ENCODE measurements at places on chromosomes 11 and 22.

GRCh38 chr11:102685754-102686153, 19.8 kb downstream of the MMP27 start:
- DNase-seq: no peak
- H3K27me3 ChIP-seq: no peaks in the 10 kb centered on the region
- H3K27ac ChIP-seq: no peak overlapping the region
- H3K4me1 ChIP-seq: no peaks in the 10 kb centered on the region

DNA sequence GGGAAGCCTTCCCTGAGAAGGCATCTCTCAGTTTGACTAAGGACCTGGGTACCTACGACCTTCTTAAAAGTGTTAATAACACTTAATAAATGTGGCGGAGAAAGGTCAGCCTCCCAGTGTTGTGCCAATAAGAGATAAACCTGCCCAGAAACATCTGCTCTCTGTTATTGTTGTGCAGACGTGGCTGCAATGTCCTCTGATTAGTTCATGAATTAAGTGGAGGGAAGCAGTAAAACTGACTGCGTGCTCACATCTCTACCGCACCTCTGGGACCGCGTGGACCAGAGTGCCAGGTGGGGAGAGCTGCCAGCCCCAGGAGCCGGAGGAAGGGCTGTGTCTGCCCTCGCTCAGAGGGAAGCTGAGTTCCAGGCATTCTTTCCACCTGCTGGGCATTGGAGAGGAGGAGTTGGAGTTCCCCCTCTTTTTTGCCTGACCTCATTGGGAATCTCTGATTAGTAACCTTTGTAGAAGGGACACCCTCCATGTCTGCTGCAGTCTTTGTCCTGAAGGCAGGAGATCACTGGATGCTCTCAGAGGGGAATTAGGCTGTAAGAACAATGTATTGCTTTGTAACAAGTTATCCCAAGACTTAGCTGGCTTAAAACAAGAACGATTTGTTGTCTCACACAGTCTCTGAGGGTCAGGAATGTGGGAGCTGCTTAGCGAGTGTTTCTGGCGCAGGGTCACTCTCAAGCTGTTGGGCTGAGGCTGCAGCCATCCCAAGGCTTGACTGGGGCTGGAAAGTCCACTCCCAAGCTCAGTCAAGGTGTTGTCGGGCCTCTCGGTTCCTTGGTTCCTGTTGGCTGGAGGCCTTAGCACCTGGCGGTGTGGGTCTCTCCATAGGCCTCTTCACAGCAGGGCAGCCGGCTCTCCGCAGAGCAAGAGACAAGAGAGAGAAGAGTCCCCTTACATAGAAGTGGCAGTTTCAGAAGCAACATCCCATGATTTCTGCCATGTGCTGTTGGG, 247.6 kb upstream of the TBCEL start:
- no peak overlapping the region for H3K27ac ChIP-seq
- DNase-seq: peak; percentile 18
- H3K4me3 ChIP-seq: no peak overlapping the region
- H3K36me3 ChIP-seq: no peaks in the 10 kb centered on the region
- no peaks in the 10 kb centered on the region for H3K27me3 ChIP-seq

DNA sequence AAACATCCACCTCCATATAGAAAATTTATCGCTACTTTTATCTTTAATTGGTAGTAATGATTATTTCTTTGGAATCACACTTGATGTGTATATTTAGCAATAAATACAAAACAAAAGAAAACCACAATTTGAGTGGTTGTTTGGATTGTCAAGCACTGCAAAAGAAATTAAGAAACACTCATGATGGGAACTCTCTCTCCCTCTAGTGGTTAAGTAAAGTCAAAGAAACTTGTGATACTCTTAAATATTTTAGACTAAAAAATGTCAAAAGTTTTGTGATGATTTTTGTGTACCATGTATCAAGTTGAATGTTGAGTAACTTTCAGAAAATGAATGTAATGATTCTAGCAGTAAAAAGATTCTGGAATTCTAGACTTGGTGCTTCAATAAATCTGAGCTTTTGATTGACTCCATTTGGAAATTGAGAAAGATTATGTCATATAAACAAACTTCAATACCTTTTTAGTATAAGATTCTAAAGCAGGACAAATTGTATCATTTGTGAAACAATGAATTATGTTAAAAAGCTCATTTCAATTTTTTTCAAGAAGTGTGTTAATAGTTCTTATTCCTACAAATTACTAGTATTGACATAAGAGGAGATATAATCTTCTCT, 20.8 kb downstream of the MUC15 start:
- no peak overlapping the region for H3K27ac ChIP-seq
- H3K4me3 ChIP-seq: no peak overlapping the region
- DNase-seq: no peak
- H3K36me3 ChIP-seq: no peaks in the 10 kb centered on the region
- H3K4me1 ChIP-seq: no peaks in the 10 kb centered on the region

GRCh38 chr11:129861702-129862522, 33.5 kb downstream of the NFRKB start:
- no peak overlapping the region for H3K4me3 ChIP-seq
- peaks cover 31% of the 10 kb centered on the region for H3K36me3 ChIP-seq
- peaks cover 14% of the 10 kb centered on the region for H3K4me1 ChIP-seq
- H3K27me3 ChIP-seq: no peaks in the 10 kb centered on the region
- H3K27ac ChIP-seq: peak overlapping the region; percentile 41

DNA sequence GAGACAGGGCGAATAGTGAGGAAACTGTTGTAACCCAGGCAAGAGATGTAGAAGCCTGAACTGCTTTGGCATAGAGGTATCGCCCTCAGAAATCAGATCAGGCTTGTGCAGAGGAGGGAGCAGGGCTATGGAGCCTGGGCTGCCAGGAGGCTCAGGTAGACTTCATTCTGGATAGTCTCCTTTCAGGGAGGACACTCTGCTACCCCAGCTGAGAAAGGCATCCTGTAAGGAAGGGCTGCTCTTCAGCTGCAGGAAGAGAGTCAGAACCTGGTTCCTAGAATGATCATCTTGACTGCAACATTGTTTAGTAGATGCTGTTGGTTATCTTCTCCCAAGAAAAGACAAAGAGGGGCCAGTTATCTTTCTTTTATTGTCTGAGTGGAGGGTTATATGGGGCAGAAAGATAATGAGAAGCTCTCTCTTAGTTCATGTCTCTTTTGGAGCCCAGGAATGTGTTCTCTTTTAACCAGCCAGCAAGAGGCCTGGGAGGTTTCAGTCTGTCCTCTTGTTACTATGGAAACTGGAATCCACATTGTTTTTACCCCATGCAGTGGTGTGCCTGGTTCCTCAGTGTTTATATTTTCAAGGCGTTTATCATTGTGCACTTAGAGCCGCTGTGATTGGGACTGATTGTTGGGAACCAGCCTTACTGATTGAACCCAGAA, 95.7 kb downstream of the STIM1 start:
- H3K4me3 ChIP-seq: no peak overlapping the region
- H3K36me3 ChIP-seq: no peaks in the 10 kb centered on the region
- H3K4me1 ChIP-seq: peaks cover 44% of the 10 kb centered on the region
- H3K27me3 ChIP-seq: no peaks in the 10 kb centered on the region
- DNase-seq: no peak
- no peak overlapping the region for H3K27ac ChIP-seq

- no peaks in the 10 kb centered on the region for H3K4me1 ChIP-seq
- no peak within 1 kb of the TSS for H3K27ac ChIP-seq
- no peak for DNase-seq
- no peaks in the 10 kb centered on the region for H3K36me3 ChIP-seq
- H3K4me3 ChIP-seq: no peak within 1 kb of the TSS
- H3K27me3 ChIP-seq: peaks cover 2% of the 10 kb centered on the region
Measured at GRCh38 chr11:105609832-105610781, at the start of gene GRIA4. GRIA4 (plus strand) TSS chr11:105610073; CDS start chr11:105610998, 925 bp downstream.

DNA sequence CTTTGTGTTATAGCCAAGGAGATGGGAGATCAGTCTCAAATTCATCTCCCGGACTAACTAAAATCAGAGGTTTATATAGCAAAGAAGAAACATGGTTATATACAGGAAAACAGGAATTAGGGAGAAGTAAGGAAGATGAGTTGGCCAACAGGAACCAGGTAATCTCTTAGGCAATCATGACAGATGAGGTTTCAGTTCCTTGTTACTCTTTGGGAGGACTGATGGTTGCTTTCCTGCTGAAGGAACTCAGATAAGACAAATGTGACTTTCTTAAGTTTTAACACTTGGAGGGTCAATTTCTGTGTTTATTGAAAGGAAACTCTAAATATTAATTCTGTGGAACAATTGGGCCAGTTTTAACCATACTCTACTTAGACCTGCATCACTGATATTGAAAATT, 1072.0 kb upstream of the CNTN5 start:
- H3K27ac ChIP-seq: no peak overlapping the region
- H3K4me3 ChIP-seq: no peak overlapping the region
- H3K27me3 ChIP-seq: no peaks in the 10 kb centered on the region
- no peak for DNase-seq
- H3K36me3 ChIP-seq: no peaks in the 10 kb centered on the region

GRCh38 chr11:73157101-73158010, 15.2 kb upstream of the FCHSD2 start:
- H3K27me3 ChIP-seq: no peaks in the 10 kb centered on the region
- H3K4me3 ChIP-seq: no peak overlapping the region
- no peak for DNase-seq
- H3K36me3 ChIP-seq: no peaks in the 10 kb centered on the region
- peaks cover 69% of the 10 kb centered on the region for H3K4me1 ChIP-seq

- H3K4me1 ChIP-seq: no peaks in the 10 kb centered on the region
- no peaks in the 10 kb centered on the region for H3K27me3 ChIP-seq
- no peak for DNase-seq
- no peaks in the 10 kb centered on the region for H3K36me3 ChIP-seq
- H3K27ac ChIP-seq: no peak overlapping the region
- no peak overlapping the region for H3K4me3 ChIP-seq
Measured at GRCh38 chr11:134347441-134347840, 15.7 kb downstream of the GLB1L2 start.

- peak overlapping the region; percentile 23 for H3K27ac ChIP-seq
- H3K36me3 ChIP-seq: peaks cover 38% of the 10 kb centered on the region
- no peak overlapping the region for H3K4me3 ChIP-seq
- DNase-seq: no peak
- H3K27me3 ChIP-seq: no peaks in the 10 kb centered on the region
Measured at GRCh38 chr11:118771547-118772288, 19.2 kb downstream of the DDX6 start.

- no peak overlapping the region for H3K4me3 ChIP-seq
- no peak for DNase-seq
- no peak overlapping the region for H3K27ac ChIP-seq
- no peaks in the 10 kb centered on the region for H3K27me3 ChIP-seq
- H3K4me1 ChIP-seq: no peaks in the 10 kb centered on the region
Measured at GRCh38 chr11:40104941-40105550, 1354.4 kb downstream of the LRRC4C start.

- no peak for DNase-seq
- no peaks in the 10 kb centered on the region for H3K36me3 ChIP-seq
- H3K4me1 ChIP-seq: no peaks in the 10 kb centered on the region
- no peak overlapping the region for H3K4me3 ChIP-seq
- H3K27ac ChIP-seq: no peak overlapping the region
- H3K27me3 ChIP-seq: no peaks in the 10 kb centered on the region
Measured at GRCh38 chr11:79570104-79570503, 129.3 kb upstream of the TENM4 start.

DNA sequence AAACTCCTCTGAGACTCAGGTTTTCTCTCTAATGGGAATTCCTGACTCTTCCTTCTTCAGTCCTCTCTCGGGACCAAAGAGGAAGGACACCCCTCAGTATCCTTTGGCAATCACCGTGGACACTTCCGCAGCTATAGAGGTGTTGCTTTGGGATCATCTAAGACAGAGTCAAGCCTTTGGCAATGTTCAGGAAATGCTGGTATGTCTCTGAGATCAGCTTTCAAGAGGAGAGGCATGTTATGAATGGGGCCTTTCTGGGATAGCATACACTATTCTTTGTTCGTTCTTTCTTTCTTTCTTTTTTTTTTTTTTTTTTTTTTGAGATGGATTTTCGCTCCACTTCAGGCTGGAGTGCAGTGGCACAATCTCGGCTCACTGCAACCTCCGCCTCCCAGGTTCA, 14.2 kb upstream of the OLFML1 start:
- no peaks in the 10 kb centered on the region for H3K36me3 ChIP-seq
- no peak overlapping the region for H3K4me3 ChIP-seq
- H3K27me3 ChIP-seq: no peaks in the 10 kb centered on the region
- DNase-seq: no peak
- no peaks in the 10 kb centered on the region for H3K4me1 ChIP-seq
- no peak overlapping the region for H3K27ac ChIP-seq

DNA sequence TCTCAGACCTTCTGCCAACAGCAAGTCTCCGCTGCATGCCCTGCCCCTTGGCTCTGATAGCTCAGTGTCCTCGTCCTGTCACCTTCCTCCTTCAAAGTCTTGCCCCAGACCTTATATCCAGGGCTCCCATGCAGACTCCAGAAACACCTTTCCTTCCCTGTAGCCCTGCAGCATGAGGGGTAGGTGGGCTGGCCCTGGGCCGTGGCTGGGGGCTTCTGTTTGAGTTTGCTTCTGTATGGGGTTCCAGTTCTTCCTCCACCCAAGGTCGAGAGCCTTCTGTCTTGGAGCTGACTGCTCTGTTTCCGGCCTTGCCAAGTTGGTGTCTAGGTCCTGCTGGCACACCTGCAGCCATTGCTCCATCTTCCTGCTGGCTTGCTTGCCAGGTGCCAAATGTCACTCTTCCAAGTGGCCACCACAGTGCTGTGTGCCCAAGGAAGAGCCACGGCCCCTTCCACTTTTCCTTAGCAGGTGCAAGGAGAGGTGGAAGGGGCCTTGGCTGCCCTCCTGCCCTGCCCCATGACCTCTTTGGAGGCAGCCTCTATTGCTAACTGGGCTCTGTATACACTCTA, 74.8 kb upstream of the NECTIN1 start:
- no peak for DNase-seq
- no peak overlapping the region for H3K4me3 ChIP-seq
- H3K27me3 ChIP-seq: no peaks in the 10 kb centered on the region
- no peaks in the 10 kb centered on the region for H3K4me1 ChIP-seq
- H3K36me3 ChIP-seq: no peaks in the 10 kb centered on the region

DNA sequence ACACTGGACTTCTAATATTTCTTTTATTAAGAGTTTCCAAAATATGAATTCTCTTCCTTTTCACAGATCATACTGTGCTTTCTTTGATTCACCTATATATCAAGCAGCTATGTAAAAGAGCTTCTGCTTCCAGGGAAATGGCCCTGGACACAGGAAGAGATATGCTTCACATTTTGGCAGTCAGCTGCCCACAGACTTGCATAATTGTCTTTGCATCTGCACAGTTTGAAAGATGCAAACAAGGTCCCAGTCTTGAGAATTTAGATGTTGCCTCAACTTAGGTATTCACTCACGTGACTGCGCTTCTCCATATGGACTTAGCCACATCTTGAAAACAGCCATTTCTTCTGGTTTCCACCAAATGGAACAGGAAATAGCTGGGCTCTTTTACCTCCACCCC, 92.3 kb upstream of the POU2AF2 start:
- H3K36me3 ChIP-seq: no peaks in the 10 kb centered on the region
- H3K27ac ChIP-seq: no peak overlapping the region
- H3K4me3 ChIP-seq: no peak overlapping the region
- DNase-seq: no peak

All from right atrium auricular region (tissue), 2 donors.